ENCODE measurements at places on chromosomes 2 and 18. TPM values are rescaled to one million over a fixed set of nuclear protein-coding genes. Genes with fewer than 3 reads are reported as not detected.
A peak's percentile ranks its signal among the peaks of the same experiment; 100 is the strongest.

The MC2R gene
- not detected for total RNA-seq

DNA sequence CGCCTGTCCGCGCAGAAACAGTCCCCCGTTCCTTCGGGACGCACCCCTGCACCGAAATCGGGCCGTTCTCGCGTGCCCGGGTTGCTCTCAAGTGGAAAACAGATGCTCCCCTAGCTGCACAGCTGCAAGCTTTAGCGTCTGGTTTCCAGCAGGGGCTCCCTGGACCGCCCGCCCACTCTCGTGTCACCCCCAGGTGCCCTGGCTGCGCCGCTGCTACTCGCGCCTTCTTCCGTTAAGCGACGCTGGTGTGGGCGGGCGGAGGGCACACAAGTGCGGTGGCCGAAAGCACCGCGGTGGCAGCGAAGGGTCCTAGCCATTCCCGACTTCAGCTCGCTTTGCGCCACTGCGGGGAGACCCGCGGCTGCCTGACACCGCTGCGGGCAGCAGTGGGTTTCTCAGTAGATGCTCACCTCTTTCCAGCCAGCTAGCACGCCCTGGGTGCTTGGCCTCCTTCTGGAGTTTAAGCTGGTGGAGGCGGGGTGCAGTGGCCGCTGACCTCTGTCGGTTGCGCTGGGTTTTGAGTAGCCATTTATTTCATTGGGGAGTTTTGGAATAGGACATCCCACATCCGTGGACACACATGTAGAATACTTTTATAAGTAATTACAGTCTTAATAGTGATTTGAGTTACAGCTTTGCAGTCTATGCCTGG, 806 bp downstream of the ZNF407 start:
- peak overlapping the region; percentile 87 for H3K4me3 ChIP-seq
- peak overlapping the region; percentile 87 for H3K27ac ChIP-seq
- H3K4me1 ChIP-seq = no peaks in the 10 kb centered on the region
- peak; percentile 56 for DNase-seq

GRCh38 chr2:187996630-187997029, 295.0 kb upstream of the GULP1 start:
- no peaks in the 10 kb centered on the region for H3K27me3 ChIP-seq
- no peak overlapping the region for H3K27ac ChIP-seq
- peaks cover 28% of the 10 kb centered on the region for H3K4me1 ChIP-seq
- H3K4me3 ChIP-seq = no peak overlapping the region
- no peak for DNase-seq

- H3K27ac ChIP-seq = no peak overlapping the region
- no peak overlapping the region for H3K4me3 ChIP-seq
- no peaks in the 10 kb centered on the region for H3K4me1 ChIP-seq
- H3K36me3 ChIP-seq = no peaks in the 10 kb centered on the region
- DNase-seq = no peak
Measured at GRCh38 chr2:149559341-149560068, 28.1 kb downstream of the MMADHC start.

DNA sequence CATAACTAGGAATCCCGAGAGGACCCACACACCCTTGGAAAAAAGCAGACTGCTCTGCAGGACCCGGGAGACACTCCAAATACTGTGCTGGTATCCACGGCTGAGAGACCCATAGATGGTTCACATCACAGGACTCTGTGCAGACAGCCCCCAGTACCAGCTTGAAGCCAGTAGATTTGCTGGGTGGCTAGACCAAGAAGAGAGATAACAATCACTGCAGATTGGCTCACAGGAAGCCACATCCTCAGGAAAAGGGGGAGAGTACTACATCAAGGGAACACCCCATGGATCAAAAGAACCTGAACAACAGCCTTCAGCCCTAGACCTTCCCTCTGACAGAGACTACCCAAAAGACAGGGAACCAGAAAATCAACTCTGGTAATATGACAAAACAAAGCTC, 223.8 kb upstream of the LRATD1 start:
- no peaks in the 10 kb centered on the region for H3K36me3 ChIP-seq
- no peaks in the 10 kb centered on the region for H3K4me1 ChIP-seq
- H3K4me3 ChIP-seq = no peak overlapping the region
- no peak overlapping the region for H3K27ac ChIP-seq
- no peaks in the 10 kb centered on the region for H3K27me3 ChIP-seq
- DNase-seq = no peak

The GCG gene
- not detected for total RNA-seq

- H3K27ac ChIP-seq = no peak overlapping the region
- H3K36me3 ChIP-seq = no peaks in the 10 kb centered on the region
- peaks cover 21% of the 10 kb centered on the region for H3K4me1 ChIP-seq
Measured at GRCh38 chr2:9974343-9974742, 22.9 kb downstream of the GRHL1 start.

The CCDC68 gene
- not detected for total RNA-seq

The FBXO15 gene
- not detected for total RNA-seq

- no peak overlapping the region for H3K4me3 ChIP-seq
- no peaks in the 10 kb centered on the region for H3K36me3 ChIP-seq
- H3K27ac ChIP-seq = no peak overlapping the region
- H3K27me3 ChIP-seq = no peaks in the 10 kb centered on the region
Measured at GRCh38 chr2:100773538-100773937, 46.4 kb upstream of the NPAS2 start.

DNA sequence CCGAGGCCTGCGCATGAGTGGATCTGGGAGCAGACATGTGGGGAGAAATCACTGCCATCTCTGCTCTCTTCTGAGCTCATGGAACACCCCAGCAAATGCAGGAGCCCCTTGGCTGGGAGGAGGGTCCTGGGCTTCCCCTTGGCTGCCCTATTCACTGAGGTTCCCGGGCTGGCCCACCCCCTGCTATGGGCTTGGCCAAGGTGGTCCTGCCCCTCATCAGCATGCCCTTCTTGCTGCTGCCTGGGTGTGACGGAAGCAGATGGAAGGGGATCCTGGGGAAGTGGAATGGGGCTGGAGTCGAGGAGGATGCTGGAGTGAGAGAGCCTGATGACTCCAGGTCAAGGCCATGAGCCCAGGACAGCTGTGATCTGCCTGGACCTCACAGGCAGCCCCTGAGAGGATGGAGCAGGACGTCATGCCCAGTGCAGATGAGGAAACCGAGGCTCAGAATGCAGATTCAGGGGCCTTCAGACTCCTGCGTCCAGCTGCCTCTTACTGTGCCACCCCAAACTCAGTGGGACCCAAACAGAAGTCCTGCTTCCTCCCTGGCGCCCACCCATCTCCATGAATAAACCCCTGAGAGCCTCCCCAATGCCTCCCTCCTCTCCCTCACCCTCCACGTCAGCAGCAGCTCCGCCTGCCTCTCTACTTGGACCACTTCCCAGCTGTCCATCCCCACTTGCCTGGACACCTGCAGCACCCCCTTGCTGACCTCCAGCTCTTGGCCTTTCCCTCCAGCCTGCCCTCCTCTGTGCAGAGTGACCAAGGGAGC, 4.0 kb downstream of the SNED1 start:
- H3K4me1 ChIP-seq = peaks cover 5% of the 10 kb centered on the region
- no peak for DNase-seq
- no peak overlapping the region for H3K27ac ChIP-seq
- H3K36me3 ChIP-seq = peaks cover 31% of the 10 kb centered on the region
- H3K27me3 ChIP-seq = no peaks in the 10 kb centered on the region

- H3K27me3 ChIP-seq = no peaks in the 10 kb centered on the region
- 0 out of 2 replicates have a peak, but pooled peaks cover 3% of the 10 kb centered on the region for H3K4me1 ChIP-seq
- H3K4me3 ChIP-seq = peak overlapping the region; percentile 31
- H3K36me3 ChIP-seq = no peaks in the 10 kb centered on the region
- peak overlapping the region; percentile 41 for H3K27ac ChIP-seq
Measured at GRCh38 chr18:38940863-38941531, 1375.4 kb upstream of the CELF4 start.

The CPLX4 gene
- not detected for total RNA-seq

The OXER1 gene
- 1.8 TPM for total RNA-seq

DNA sequence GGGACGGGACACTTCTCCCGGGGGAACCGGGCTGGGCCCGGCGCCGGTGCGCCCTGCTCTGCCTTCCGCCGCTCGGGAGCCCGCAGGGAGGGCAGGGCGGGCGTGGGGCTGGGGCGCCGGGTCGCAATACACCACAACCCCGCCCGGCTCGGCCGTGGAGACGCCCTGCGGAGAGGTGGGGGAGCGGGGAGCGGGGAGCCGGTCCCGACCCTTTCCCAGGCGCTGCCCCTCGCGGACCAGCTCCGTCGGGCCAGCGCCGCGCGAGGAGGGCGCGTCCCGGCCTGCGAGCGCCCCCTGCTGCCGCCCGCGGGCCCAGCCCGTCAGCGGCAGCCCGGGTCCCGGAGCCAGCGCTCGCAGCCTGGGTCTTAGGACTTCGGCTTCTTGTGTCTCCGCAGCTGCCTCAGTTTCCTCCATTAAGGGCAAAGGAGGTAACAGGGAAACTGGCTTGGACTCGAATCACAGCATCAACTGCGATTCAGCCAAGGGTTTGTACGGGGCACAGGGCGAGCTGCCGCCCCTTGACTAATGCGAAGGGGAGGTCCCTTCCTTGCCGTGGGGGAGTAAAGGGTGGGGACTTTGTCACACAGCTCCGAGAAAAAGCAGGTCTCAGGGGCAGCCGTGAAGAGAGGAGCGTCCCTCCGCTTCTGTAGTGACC, 635 bp upstream of the ADRA2B start:
- H3K4me1 ChIP-seq = peaks cover 8% of the 10 kb centered on the region
- peaks cover 10% of the 10 kb centered on the region for H3K27me3 ChIP-seq
- DNase-seq = no peak
- H3K4me3 ChIP-seq = no peak overlapping the region
- no peak overlapping the region for H3K27ac ChIP-seq

The POTEJ gene
- not detected for total RNA-seq

DNA sequence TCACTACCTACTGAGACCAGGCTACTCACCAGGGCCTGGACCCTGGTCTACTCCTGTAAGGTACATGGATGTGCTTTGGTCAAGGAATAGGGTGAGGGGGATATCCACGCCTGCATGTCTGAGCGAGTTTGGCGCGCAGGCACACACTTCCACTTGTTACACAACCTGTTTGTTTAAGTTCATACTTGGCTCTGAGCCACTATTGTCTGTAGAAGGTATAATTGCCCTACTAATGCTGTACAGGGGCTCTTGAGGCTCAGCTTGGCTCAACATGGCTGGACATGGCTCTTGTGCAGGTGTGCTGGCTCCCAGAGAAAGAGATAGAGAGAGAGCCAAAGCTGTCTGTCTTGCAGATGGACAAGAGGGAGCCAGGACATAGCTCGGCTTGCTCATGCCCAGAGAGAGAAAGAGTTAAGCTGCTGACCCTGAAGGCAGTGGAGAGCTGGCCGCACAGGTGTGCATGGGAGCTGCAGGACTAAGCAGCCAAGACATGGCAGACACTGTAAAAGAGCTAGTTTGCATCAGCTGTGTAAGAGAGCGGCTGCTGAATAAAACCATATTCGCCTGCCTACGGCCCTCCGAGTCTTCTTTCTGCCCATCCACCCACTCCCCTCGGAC, 35.2 kb downstream of the NPPC start:
- DNase-seq = no peak
- H3K27ac ChIP-seq = no peak overlapping the region

DNA sequence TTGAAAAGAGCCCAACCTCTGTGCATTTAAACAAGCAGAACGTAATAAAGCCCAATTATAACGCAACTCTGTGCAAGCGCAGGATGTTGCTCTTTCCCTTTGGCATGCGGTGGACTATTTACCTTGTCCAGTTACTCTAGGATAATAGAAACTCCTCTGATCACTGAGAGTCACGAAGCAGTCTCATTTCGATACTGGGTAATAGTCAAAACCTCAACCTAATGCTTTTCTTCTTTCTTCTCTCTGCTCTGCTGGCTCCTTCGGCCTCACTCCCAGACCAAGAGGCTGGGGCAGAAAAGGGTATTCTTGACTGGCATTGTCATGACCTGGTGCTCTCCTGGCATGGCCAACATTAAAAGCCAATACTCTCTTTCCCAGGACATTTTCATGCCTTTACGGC, 89.7 kb upstream of the GCFC2 start:
- H3K4me3 ChIP-seq = no peak overlapping the region
- H3K4me1 ChIP-seq = no peaks in the 10 kb centered on the region

The TMEM178A gene
- 0.14 TPM for total RNA-seq

GRCh38 chr2:160426604-160427003, 67.0 kb downstream of the RBMS1 start:
- no peaks in the 10 kb centered on the region for H3K27me3 ChIP-seq
- no peak for DNase-seq
- no peaks in the 10 kb centered on the region for H3K36me3 ChIP-seq

- H3K27ac ChIP-seq = no peak overlapping the region
- no peak overlapping the region for H3K4me3 ChIP-seq
- 0 out of 2 replicates have a peak, but pooled peaks cover 8% of the 10 kb centered on the region for H3K27me3 ChIP-seq
- no peaks in the 10 kb centered on the region for H3K36me3 ChIP-seq
Measured at GRCh38 chr2:99656994-99657393, 167.2 kb upstream of the REV1 start.

The C18orf63 gene
- total RNA-seq = not detected

The FAM110C gene
- total RNA-seq = not detected

DNA sequence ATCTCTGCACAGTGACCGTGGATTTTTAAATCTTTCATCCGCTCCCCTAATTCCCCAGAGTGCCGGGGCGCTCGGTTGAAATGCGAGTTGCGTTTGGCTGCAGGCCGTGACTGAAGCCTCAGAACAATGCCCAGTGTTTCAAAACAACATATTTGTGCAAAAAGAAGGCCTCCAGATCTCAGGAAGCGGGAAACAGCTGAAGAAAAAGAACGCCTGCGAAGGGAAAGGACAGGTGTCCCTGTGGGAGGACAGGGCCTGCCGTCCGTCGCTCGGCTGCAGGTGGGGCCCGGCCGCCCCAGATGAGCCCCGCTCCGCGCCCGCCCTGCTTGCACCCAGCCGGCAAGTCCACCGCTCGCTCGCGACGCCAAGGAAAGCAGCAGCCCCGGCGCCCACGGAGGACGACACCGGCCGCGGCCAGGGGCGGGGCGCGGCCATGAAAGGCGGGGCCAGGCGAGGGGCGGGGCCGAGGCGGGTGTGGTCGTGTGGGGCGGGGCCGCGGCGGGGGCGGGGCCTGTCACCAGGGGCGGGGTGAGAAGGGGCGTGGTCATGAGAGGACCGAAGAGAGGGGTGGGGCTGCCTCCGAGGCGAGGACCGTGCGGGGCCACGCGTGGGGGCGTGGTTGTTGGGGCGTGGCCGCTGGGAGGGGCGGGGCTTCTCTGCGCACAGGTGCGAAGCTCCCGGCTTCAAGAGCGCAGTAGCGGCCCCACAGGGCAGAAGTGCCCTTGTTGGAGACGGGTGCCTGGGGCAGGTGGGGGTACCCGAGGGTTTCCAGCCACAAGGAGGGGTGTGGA, 17.6 kb upstream of the BOK start:
- no peaks in the 10 kb centered on the region for H3K27me3 ChIP-seq
- peak; percentile 75 for DNase-seq
- H3K27ac ChIP-seq = no peak overlapping the region
- H3K4me3 ChIP-seq = peak overlapping the region; percentile 57
- peaks cover 25% of the 10 kb centered on the region for H3K4me1 ChIP-seq

DNA sequence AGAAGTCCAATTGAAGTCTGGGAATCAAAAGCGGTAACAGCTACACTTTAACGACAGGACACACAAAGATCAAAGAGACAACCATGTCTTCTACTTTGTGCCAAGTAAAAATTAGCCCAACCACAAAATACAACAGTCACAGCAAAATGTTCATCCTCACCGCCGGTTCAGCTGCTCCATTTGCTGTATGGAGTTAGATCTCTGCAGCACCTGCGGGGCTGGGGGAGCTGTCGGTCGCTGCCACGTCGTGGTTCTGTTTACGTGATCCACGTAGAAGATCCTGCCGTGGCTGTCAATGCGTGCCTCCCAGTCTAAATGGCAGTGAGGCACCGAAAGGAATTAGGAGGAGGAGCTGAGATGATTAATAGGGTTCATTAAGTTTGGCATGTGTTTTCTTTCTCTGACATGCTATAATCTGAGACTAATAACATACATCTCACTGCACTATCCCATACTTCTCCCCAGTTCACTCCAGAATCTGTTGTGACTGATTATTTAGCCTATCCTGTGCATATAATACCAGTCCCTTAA, 136.5 kb upstream of the STK17B start:
- H3K27me3 ChIP-seq = no peaks in the 10 kb centered on the region
- no peak for DNase-seq
- H3K4me1 ChIP-seq = no peaks in the 10 kb centered on the region
- H3K36me3 ChIP-seq = no peaks in the 10 kb centered on the region
- H3K27ac ChIP-seq = no peak overlapping the region
- no peak overlapping the region for H3K4me3 ChIP-seq

The CXCR2 gene
- total RNA-seq = not detected
